ENCODE measurements at places on chromosomes 11 and 22. TPM values are rescaled to one million over a fixed set of nuclear protein-coding genes. Genes with fewer than 3 reads are reported as not detected.

- peak; percentile 35 for DNase-seq
Observed at GRCh38 chr11:35943713-35944502, at the start of gene LDLRAD3. LDLRAD3 (plus strand) TSS chr11:35944062; CDS start chr11:35944099, 37 bp downstream.

- DNase-seq = no peak
Observed at GRCh38 chr11:126336671-126337101, 18.8 kb upstream of the ST3GAL4 start.

- no peak for DNase-seq
Observed at GRCh38 chr11:94545264-94546161, 1.8 kb downstream of the FUT4 start.

GRCh38 chr11:61972672-61973475 is 5.4 kb upstream of the FTH1 start:
- peak; percentile 15 for DNase-seq

DNA sequence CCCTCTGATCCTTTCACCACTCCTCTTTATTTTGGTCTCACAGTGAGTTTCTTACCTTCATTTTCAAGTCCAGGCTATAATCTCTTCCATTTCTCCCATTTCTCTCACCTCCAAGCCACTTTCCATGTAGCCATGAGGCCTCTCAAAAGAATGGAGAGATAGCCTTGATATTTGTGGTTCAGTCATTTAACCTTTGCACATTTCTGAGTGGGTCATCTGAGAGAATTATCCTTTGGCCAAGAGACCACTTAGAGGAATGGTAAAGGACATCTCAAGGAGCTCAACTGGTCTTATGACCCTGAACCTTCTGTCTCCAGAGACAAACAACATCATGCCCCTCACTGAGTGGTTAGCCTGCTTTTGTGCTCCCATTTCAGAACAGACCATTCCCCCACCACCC is 121.1 kb downstream of the KIRREL3 start:
- no peak for DNase-seq

- DNase-seq = no peak
Observed at GRCh38 chr22:24894998-24895397, 51.5 kb downstream of the LHFPL7 start.

- no peak for DNase-seq
Observed at GRCh38 chr11:38423042-38423441, 1825.0 kb upstream of the RAG2 start.

- no peak for DNase-seq
Observed at GRCh38 chr22:25747245-25747944, 5.4 kb downstream of the MYO18B start.

- no peak for DNase-seq
Observed at GRCh38 chr11:33649944-33650343, 50.7 kb downstream of the C11orf91 start.

DNA sequence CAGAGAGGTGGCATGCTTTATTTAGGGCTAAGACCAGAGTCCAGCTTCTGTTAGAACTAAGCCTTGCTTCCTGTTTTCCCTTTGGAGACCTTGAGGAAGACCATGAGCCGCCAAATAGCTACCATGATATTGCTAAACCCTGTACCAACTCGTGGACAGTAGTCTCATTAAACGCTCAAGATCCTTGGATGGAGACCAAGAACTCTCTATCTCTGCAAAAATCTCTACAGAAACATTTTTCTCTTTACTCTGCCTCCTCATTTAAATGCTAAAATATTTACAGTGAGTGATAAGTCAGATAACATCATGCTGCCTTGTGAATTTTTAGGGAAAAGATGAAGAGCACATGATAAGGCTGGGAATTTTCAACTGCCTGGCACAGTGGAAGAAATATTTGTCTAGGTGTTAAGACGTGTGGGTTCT is 197.8 kb downstream of the MAML2 start:
- no peak for DNase-seq

DNA sequence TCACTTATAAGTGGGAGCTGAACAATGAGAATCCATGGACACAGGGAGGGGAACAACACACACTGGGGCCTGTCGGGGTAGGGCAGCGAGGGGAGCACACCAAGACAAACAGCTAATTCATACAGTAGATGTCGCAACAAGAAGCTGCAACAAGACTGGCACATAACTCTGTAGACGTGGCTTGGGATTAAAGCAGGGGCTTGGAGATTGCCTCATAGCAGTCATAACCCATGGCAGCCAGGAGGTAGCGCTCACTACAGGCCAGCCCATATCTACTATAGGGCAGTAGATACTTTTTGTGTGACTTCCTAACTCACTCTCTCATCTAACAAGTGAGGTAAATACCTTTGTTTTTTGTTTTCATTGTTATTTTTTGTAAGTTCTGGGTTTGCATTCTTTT is 1.7 kb upstream of the OR9G4 start:
- no peak for DNase-seq

DNA sequence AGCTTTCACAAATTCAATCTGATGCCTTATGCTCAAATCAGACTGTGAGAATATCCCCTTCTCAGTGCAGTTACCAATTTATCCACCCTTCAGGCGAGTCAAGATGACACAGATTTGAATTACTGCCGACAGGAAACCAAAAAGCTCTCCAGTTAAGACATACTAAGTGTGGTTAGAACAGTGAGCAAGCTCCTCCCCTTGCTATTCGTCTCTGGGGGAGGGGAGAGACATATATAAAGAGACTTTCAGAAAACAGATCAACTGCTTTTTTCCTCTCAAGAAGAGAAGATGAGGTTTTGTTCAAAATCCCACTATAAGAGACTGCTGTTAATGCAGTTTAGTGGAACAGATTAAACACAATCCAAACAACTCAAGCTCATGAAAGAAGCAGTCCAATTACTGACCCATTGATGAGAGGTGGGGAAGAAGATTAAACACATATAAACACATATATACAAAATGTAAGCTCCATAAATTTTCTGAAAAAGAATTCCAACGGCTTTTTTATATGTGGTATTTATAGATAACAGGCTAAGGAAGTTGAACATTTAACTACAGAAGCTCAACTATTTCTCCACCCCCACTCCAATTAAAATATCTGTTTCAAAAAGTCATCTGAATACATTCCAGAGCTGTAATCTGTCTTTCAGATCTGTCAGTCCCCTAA is 102.7 kb downstream of the MRTFA start:
- peak; percentile 79 for DNase-seq

GRCh38 chr11:4884361-4884760 is 2.7 kb downstream of the OR51T1 start:
- no peak for DNase-seq

The RCOR2 gene
- 0.60 TPM for total RNA-seq

The SOX10 gene
- total RNA-seq = not detected

The IL10RA gene
- total RNA-seq = 202 TPM

The ENTHD1 gene
- total RNA-seq = not detected

Data from activated CD8-positive, alpha-beta T cell treated with anti-CD3 and anti-CD28 coated beads, Interleukin-2, amount 10 ng/mL, durations not matched to agents 7 days and 5 days (primary cell).